ENCODE measurements at places on chromosomes 4 and X.

- no peak for DNase-seq
These were observed 38.7 kb downstream of the CCSER1 start for GRCh38 chr4:90165883-90166282.

- no peak for DNase-seq
These were observed 198.9 kb upstream of the ARSJ start for GRCh38 chr4:114178392-114178791.

DNA sequence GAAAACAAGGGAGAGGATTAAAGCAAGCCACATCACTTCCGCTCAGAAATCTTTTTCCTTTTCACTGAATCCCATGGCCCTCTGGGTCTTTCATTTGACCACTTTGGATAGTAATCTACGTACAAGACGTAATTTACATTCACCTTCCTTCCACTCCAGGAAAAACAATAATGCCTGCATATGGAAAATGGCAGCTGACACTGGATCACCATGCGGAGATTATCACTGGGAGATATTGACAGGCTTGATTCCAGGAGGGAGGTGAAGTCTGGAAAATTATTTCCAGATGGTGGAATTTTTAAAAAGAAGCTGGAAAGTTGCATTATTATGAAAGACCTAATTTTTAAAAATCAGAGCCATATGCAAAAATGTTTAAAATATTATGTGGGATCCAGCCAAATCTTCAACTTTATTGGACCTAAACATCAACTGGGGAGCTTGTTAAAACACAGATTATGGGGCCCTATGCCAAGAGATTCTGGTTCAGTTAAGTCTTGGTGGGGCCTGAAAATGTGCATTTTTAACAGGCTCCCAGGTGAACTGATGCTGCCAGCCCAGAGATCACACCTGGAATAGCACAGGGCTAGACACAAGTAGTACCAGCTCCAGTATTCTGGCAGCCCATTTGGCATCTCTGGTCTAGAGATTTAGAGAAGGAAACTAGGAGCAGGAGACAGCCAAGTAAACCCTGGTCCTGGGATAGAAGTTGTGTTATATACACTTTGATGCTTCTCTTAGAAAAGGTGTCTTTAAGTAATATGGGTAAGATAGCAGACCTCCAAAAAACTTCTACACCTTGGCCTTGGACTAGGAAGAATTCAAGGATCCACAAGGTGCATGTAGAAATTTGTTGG lies 290.3 kb upstream of the LDB2 start:
- no peak for DNase-seq

GRCh38 chr4:26441102-26441501 lies 49.2 kb downstream of the CCKAR start:
- no peak for DNase-seq

DNA sequence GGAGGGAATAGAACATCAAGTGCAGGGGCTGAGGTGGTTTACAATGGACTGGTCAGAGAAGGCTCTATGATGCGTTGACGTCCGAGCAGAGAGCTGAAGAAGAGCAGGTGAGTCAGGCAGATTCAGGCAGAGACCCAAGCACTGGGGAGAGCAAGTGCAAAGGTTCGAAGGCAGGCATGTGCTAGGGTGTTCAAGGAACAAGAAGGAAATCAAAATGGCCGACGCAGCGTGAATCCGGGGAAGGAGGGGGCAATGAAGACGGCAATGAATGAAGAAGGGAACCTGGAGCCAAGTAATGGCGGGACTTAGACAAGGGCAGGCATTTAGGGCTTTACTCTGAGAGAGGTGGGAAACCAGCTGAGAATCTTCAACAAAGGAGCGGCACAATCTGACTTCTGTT lies 56.8 kb upstream of the DCTD start:
- no peak for DNase-seq

GRCh38 chrX:15050395-15050794 lies 177.2 kb downstream of the MOSPD2 start:
- DNase-seq: no peak

- no peak for DNase-seq
These were observed 9.9 kb downstream of the CTSO start for GRCh38 chr4:155943605-155944291.

GRCh38 chrX:155643240-155643639 lies 30.5 kb upstream of the TMLHE start:
- DNase-seq: no peak

Measured in D721Med (cell line).